ENCODE measurements at places on chromosomes 16 and 17. TPM values are rescaled to one million over a fixed set of nuclear protein-coding genes. Genes with fewer than 3 reads are reported as not detected.

DPEP1 gene
- total RNA-seq, result not detected

SNX20 gene
- total RNA-seq, result not detected

PRSS33 gene
- not detected for total RNA-seq

TMEM231 gene
- 21.8 TPM for total RNA-seq

ODAD4 gene
- 0.72 TPM for total RNA-seq
